ENCODE measurements at places on chromosomes 11 and 22.

GRCh38 chr11:130515829-130516553, 67.5 kb downstream of the ADAMTS15 start:
- no peak for DNase-seq

- DNase-seq = no peak
Observed at GRCh38 chr11:4138497-4138896, 43.9 kb downstream of the RRM1 start.

- no peak for DNase-seq
Observed at GRCh38 chr11:93904716-93905115, 54.3 kb upstream of the VSTM5 start.

DNA sequence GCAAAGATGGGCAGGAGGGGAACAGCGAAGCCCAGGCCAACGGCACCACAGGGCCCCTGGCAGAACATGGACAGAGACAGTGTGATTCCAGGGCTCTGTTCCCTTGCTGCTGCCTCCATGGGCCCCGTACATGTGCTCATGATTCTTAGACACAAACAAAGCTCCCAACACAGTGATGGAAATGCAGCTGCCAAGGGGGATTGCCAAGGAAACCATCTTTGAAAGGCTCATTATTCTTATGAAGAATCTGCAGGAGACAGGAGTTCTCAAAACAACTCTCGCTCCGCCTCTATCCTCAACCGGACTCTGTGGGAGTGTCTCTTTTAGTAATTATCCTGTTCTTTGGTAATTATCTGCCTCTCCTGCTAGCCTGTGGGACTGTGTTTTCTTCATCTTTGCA, 32.2 kb downstream of the SERPINH1 start:
- DNase-seq = no peak

DNA sequence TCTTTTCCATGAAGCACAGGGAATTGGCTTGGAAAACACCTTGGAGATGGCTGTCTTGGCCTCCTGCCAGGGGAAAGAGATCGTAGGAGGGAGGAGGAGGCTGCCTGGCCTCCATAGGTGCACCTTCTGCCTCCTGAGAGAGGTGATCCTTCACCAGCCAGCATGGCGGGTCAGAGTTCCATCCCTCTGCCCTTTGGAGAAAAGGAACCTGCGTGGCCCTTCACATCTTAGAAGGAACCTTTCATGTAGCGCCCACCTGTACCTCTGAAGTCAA, 58.2 kb upstream of the DRD2 start:
- no peak for DNase-seq

GRCh38 chr11:57751676-57752253, at the start of gene BTBD18:
BTBD18 (minus strand) TSS chr11:57751819; CDS start chr11:57751188, 631 bp downstream.
- DNase-seq = no peak

DNA sequence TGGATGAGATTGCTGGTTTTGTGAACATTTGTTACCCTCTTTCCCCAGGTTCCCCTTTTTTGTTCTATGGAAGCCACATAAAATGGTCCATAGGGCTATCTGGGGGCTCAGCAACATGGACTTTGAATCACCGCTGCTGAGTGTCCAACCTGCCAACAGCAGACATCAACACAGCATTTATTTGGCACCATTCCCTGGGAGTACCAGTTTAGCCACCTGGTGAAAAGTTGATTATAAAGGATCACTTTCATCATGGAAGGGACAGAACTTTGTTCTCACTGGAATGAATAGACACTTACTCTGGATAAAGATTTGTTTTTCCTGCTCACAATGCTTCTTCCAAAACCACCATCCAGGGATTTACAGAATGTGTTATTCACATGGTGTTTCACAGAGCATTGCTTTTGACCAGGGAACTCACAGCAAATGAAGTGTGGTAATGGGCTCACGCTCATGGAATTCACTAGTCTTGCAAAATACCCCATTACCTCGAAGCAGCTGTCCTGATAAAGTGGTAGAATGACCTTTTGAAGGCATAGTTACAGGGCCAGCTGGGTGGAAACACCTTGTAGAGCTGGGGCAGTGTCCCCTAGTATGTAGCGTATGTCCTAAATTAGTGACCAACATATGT, 43.9 kb downstream of the ADM start:
- no peak for DNase-seq

DNA sequence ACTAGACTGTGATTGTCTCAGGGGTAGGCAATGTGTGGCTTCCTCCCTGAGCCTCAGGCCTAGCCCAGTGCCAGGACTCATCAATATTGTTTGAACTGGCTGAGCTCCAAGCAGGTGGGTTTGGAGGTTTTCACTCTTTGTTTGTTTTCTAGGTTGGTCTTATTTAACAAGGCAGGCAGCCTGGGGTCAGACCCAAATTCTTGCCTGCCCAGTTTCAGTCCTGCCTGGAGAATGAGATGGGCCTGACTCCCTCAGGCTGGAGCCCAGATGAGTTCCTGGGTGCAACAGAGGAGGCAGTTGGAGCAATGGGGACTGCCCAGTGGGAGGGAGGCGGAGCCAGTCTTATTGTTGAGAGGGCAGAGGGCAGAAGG, 28.3 kb upstream of the TP53I11 start:
- no peak for DNase-seq

- DNase-seq = no peak
Observed at GRCh38 chr11:7604331-7604955, 68.9 kb downstream of the CYB5R2 start.

DNA sequence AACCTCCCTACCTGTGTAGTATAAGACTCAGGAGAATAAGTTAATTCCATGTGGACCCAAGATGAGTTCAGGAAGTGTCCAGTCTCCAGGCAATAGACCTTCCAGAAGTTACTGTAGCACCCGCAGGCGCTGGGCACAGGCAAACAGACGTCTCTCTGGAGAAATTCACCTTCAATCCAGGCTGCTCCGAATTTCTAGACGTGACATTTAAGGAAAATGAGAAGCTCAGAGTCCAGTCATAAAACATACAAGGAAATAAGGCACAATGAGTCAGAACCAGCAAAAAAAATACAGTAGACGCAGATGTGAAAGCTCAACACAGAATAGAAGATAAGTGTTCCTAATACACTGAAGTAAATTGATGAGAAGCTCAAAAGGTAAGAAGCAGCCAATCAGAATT, 14.2 kb downstream of the NADSYN1 start:
- no peak for DNase-seq

DNA sequence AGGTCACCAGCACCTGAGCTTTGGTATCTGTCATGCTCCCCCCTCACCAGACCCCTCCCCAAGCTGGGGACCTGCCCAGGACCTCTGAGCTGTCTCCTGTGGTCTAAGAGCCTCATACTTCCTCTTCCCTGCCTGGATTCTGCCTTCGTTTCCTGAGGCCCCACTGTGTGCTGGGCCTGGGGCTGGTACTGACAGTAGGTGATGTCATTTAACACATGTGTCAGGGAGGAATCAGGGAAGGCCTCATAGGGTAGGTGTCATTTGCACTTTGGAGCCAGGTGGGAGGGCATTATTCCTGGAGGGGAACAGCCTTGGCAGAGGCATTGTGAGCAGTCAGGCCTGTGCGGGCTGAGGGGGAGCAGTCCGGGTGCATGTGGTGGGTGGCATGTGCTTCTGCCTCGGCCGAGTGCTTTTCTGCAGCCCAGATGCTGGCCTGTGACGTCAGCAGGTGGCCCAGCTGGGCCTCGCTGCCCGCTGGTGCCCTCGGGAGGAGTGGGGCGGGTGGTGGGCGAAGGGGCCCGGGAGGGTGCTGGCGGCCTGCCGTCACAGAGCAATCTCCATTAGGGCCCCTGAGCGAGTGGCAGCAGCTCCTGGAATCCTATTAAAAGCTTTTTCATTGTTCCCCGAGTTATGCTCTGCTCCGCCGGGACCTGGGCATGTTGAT, 9.1 kb downstream of the FLRT1 start:
- DNase-seq = no peak

DNA sequence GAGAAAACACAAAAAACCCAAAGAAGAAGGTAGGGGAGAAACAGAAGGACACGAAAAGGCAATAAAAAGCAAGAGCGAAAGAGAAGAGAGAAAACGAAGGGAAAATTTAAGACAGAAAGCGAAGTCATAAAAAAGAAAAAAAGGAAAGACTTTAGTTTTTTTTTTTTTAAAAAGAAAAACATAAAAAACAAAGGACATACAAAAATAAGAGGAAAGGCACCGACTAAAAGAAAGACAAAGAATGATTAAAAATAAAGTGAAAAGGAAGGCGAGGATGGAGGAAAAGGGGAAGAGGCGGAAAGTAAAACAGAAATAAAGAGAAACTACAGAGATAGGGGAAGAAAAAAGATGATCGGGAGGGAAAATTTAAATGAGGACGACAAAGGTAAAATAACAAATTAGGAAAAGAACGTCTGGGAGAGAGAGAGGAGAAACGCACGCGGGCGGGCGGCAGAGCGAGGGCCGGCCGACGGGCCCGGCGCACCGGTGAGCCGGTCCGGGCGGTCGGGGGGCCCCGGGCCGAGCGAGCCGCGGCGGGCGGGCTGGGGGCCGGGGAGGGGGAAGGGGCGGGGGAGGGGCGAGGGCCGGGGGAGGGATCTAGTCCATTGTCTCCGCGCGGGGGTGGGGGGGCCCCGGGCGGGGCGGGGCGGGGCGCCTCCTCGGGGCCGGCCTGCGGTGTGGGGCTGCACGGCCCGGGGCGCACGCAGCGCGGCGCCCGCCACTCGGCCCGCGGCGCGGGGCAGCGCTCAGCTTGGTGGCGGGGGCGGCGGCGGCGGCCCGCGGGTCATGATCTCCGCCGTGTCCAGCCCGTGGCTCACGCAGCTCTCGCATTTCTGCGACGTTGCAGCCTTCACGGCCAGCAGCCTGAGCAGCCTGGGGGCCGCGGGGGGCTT, at the start of gene TBX1:
TSS of gene TBX1 (plus strand) at position 721 of the 893 bp plus-strand sequence. CDS start at position 787, 66 bp downstream.
- DNase-seq = no peak

DNA sequence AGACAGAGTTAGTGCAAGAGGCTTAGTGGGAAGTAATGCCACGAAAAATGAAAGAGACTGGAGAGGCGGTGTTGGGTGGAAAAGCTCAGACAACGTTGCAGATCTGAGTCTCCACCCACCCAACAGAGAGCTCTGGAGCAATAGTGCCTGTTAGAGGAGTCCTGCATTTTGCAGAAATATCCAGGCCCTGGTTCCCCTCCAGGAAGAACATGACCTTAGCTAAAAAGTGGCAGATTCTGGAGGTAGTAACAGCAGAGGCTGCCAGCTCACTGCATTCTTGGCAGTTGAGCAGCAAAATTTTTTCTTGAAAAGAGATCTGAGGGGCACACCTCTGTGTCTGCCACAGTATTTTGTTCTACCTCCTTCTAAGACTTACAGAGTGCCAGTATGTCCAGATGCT, 27.7 kb upstream of the BIRC3 start:
- DNase-seq = no peak

- no peak for DNase-seq
Observed at GRCh38 chr11:31303644-31304180, 65.8 kb downstream of the DCDC1 start.

- peak; percentile 68 for DNase-seq
Observed at GRCh38 chr22:22207845-22208564, 36.6 kb upstream of the VPREB1 start.

GRCh38 chr22:16847271-16847670, 22.1 kb upstream of the XKR3 start:
- DNase-seq = no peak

DNA sequence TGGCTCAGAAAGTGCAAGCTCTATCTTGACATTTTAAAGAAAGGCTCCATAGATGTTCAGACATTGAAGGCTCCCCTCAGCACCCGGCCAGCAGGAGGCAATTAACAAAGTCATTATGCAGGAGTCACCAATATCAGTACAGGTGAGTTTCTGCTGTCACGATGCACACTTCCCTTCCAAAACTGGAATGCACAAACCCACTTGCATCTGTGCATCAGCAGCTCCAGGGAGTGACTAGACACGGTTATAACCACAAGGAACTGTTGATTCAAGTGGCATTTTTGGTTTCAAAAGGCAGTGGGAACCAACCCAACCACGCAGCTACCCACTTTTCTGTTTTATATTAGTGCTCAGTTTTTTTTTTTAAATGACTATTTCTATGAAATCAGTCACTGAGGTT, 293.9 kb upstream of the NARS2 start:
- DNase-seq = no peak

DNA sequence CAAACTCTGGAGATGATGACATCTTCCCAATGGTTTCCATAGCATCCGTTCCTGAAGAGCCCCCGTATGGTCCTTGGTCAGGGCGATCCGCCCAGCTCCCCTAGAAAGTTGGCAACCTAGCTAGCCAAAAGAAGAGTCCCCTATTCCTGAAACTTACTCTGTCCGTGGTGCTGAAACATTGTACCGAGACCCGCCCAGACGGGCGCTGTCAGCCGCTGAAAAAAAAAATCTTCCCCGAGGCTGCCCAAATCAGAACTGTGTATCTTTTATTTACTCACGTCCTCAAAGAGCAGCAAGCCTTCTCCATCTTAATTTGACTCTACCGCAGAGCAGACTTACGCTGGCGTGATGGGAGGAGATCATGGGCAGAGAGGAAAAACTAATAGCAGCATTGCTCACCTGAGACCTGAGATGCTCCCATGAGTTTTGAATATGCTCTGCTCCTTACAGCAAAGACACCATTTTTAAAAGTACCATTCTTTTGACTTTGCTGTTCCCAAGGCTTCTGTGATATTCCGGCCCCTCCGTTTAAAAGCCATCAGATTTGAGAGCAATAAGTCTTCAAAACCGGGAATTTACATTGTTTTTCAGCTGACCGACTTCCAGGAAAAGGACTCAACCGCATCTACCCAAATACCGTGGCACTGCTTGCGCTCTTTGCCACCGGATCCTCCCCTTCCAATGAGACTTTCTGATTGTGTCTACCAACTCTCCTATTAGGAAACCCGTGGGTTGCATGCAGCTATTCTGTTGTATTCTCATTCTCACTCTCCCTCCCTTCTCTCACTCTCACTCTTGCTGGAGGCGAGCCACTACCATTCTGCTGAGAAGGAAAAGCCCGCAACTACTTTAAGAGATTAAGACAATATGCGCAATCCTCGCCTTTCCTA, at the start of gene SLC17A6:
TSS of gene SLC17A6 (plus strand) at position 786 of the 890 bp plus-strand sequence. CDS start 153 bp downstream, outside the sequence.
- DNase-seq = no peak

DNA sequence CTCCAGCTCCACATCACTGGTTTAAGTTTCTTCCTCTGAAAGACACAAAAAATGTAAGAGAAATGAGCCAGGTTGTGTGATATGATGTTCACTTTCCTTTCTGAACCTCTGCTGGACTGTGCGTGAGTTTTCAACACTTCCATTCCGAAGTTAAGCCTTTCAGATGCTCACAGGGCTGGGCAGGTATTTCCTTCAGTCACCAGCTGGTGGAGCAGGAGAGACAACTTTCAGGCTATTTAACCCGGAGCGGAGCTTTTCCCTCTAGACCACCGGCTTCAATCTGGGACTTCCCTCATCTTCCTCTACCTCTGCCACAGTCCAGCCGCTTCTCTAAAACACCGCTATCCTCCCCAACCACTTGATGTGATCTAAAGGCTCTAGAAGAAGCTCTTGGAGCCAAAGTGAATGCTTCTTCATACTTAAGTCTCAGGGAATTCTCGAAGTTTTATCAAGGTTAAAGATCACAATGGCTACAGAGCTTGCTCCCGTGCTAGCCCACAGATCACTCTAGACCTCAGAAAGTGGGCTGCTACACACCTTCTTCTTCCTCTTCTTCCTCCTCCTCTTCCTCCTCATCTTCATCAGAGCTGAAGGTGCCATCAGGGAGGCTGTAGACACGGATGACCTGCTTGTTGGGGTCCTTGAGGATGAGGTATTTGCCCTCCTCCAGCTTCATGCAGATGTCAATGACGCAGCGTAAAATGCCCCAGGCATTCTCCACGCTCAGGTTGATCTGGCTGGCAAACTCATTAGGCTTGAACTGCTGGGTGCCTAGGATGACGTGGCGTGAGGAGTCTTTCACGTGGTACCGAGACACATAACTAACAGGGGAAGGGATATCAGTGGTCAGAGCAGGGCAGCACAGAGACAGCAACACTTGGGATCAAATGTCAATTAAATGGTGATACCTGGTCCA, 4.4 kb upstream of the FOXRED2 start:
- peak; percentile 8 for DNase-seq

All from stimulated activated CD8-positive, alpha-beta memory T cell treated with anti-CD3 and anti-CD28 coated beads, Interleukin-12 subunit alpha, Interleukin-12 subunit beta, amount 100 ng/mL, for 1 hour (primary cell).